Stimulated activated CD4-positive, alpha-beta T cell treated with anti-CD3 and anti-CD28 coated beads, Interleukin-4, amount 100 ng/mL, for 48 hours (primary cell): ENCODE measurements at places on chromosomes 12 and 14.

GRCh38 chr12:79128956-79129355 lies 264.4 kb downstream of the SYT1 start:
- DNase-seq, result no peak

DNA sequence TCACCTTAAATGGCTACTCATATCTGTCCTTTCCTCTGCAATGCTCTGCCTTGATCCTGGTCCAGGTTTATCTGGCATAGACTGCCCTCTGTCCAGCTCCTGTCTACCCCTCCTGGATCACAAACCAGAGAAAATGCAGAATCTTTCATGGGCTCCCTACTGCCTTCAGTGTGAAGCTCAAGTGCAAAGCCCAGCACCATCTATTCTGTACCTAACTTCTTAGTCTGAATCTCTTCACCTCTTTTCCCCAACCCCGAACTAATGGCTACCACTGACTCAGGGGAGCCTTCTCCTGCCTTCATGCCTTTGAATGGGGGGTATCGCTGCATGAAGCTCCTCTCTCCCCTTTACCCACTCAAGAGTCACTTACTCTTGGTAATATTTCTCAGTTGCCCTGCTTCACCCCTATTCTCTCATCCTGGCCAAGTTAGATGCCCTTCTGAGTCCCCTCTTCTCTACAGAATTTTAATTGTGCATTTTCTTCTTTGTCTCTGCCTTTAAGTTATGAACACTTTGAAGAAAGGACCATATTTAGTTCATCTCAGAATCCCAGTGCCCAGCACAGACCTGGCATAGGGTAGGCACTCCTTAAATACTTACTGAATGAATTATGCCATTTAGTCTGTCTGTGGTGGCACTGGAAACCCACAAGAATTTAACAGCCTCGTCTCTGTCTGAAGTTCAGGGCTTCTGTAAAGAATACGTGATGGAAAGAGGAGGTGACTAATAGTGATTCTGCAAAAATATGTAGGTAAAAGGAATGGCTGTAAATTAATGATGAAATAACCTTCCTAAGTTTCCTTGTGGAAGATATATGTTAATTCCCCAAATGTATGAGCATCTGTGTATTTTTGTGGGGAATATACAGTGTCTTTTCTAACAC lies 191.3 kb upstream of the AMIGO2 start:
- no peak for DNase-seq

DNA sequence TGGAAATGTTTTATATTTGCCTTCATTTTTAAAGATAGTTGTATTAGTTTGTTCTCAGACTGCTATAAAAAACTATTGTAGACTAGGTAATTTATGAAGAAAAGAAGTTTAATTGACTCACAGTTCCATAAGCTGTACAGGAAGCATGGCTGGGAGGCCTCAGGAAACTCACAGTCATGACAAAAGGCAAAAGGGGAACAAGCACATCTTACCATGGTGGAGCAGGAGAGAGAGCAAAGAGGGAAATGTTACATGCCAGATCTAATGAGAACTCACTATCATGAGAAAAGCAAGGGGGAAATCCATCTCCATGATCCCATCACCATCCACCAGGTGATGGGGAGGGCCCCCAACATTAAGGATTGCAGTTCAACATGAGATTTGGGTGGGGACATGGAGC lies 35.5 kb upstream of the UNC79 start:
- DNase-seq, result no peak

- no peak for DNase-seq
These were observed 18.2 kb upstream of the ITGA5 start for GRCh38 chr12:54437243-54437642.

- DNase-seq, result no peak
These were observed 38.3 kb downstream of the YLPM1 start for GRCh38 chr14:74801396-74801795.

DNA sequence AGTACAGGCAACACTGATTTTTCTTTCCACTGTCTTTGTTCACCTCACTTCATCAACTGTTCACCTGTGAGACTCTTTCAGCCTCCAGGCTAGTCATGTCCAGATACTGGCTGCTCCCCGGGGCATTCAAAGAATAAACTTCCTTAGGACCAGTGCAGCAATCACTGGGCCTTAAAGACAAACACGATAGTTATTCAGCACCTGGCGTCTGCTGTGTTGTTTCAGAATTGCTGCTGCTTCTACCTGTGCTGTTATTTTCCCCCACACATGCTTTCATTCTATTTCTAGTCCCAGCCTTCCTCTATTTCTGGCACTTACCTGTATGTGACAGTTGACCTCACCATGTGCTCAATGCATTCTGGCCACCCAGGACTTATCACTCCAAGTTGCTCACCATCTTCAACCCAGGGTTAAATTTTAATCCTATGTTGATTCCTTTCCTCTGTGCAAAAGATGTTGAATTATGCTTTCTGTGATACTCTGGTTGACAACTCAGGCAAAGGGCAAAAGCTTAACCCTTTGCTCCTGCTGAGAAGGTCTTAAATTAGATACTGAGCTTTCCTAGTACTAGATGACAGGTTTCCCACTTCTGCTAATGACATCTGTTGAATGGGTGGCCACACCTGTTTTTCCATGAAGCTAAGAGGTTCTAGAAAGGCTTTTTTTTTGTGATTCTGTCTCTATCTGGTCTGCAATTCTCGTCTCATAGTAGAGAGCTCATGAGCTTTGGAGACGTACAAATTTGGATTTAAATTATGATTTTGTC lies 41.4 kb downstream of the PTPRQ start:
- DNase-seq, result no peak

DNA sequence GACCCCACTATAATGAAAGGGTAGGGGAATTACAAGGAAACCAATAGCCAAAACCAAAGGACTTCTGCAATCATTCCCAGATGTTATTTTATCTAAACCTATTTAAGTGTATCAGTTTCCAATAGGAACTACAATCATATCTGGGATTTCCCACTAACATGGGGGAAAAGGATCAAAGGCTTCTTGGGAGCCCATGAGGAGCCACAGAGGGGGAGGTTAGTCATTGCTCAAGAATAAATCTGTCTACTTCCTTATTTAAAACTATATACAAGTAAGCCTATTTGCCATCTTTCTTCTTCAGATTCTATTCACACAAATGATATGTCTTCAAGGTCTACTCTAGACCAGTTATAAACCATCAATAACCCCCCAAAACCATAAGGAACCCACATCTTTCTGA lies 33.1 kb downstream of the FGD6 start:
- DNase-seq, result no peak

- DNase-seq, result no peak
These were observed 22.1 kb downstream of the PACS2 start for GRCh38 chr14:105336477-105337287.

DNA sequence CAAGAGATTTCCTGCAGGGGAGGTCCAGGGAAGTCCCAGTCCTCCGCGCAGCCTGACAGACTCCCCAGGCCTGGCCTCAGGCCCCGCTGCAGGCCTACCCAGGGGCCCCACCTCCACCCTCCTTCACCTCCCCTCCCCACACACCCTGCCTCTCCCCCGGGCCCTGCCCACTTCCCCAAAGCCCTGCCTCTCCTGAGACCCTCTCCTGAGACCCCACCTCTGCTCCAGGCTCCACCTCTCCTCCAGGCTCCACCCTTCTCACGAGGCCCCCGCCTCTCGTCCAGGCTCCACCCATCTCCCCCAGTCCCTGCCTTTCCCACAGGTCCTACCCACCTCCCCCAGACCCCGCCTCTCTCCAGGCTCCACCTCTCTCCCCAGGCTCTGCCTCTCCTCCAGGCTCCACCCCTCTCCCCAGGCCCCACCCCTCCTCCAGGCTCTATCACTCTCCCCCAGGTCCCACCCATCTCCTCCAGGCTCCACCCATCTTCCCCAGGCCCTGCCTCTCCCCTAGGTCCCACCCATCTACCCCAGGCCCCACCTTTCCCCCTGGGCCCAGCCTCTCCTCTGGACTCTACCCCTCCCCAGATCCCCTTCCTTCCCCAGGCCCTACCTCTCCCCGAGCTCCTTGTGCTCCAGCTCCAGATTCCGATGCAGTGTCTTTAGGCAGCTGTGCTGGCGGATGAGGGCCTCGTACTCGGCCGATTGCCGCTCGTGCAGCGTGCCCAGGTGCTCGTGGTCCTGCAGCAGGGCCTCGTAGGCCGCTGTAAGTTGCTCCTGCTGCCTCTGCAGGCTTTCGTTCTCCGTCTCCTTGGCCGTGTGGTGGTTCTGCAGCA lies 58.8 kb upstream of the GPR68 start:
- DNase-seq, result peak; percentile 91

- no peak for DNase-seq
These were observed 897.8 kb downstream of the LRFN5 start for GRCh38 chr14:42504433-42504832.

DNA sequence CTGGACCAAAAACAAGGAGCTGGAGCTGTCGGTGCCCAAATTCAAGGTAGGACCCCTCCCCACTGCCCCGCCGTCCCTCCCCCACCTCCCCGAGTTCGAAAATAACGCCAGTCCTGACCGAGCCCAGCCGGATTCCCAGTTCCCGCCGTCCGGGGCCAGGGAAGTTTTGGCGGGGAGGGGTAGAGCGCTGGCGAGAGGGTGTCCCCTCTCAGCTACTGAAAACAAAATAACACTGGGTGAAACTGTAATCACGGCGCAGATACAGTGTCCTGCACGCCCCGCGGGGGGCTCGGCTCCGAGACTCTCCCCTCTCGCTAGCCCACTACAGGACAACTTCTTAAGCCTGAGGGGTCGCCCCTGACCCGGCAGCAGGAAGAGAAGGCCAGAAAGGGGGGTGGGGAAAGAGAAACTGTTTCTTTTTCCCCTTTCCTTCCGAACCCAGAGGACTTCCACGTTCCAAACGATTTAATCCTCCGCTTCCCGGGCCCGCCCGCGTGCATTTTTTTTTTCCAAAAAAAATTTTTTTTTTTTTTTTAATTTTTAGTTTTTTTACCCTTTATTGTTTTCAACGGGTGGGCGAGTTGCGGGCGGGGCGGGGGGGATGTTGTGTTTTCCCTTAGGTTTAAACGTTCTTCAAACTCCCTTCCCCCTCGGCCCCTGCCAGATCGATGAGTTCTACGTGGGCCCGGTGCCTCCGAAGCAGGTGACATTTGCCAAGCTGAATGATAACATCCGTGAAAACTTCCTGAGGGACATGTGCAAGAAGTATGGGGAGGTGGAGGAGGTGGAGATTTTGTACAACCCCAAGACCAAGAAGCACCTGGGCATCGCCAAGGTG lies 1.6 kb downstream of the SETD1B start:
- DNase-seq, result no peak

DNA sequence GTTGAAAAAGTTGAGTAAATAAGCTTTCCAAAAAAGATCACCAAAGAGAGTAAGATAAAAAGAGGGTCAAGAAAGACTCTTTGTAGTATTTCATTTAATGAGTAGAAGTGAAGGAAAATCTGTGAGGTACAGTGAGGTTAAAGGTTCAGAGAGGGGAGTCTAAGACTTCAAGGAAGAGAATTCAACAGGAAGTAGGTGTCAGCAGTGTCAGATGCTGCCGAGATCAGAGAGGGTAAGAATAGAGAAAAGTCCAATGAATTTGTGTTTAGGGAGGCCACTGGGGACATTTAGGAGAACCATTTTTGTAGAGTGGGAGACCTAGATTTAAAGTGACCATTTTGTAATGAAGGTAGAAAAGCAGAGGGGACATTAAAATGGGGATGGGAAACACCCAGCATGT lies 71.6 kb upstream of the KRAS start:
- DNase-seq, result no peak

GRCh38 chr14:92093320-92093719 lies 13.1 kb downstream of the ATXN3 start:
- DNase-seq, result no peak

- no peak for DNase-seq
These were observed 40.4 kb downstream of the SLC38A4 start for GRCh38 chr12:46785382-46785781.

- no peak for DNase-seq
These were observed 232.9 kb downstream of the SPTSSA start for GRCh38 chr14:34229140-34229539.

DNA sequence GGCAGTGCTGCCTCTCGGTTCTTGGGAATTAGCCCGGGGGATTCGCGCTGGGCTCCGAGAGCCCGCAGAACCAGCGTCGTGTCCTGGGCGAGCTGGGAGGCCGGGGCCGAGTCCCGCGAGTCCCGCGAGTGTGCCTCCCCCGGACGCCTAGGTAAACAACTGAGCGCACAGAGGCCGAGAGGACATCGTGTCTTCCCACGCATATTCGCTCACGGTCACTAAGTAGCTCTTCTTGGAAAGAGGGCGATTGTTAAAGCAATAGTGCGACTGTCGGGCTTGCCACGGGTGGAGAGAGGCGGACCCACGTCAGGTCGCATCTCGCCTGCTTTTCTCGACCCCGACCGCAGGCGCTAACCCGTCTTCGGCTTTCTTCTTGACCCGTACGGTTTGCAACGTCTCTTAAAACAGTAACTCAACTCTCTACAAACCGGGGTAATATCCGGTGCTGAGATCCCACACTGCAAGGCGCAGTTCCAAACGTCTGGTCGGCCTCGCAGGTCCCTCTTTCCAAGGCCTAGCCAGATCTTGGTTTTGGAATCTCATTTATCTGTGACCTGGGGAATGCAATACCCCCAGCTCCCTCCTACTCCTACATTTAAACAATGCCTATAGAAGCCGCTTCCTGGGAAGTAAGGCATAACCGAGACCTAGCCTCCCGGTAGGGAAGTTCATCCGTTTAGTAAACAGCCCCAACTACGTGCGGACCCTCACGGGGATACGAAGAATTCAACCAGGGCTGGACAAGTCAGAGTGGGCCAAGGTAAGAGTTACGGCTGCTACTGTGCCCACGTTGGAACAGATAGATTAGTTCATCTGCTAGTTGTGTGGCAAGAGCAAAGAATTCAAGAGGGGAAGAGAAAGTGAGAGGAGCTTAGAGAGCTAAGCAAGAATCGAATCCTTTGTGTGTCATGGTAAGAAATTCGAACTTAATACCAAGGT lies 736 bp upstream of the PHLDA1 start:
- DNase-seq, result peak; percentile 28

GRCh38 chr12:103269946-103270345 lies 225.8 kb downstream of the C12orf42 start:
- DNase-seq, result no peak

DNA sequence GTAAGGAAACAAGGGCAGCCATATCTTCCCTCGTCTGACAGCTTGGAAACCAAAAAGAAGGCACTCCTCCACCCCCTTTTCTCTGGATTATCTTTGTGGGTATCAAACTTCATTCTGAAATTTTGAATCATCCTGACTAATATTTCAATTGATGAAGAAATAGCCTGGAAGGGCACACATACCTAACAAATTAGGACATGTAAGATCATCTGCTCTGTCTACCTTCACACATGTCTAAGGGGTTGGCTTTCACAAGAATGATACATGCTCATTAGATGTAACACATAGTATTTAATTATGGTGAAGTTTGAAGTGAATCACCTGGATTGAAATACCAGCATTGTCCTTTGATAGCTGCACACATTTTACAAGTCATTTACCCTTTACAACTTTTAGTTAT lies 348.1 kb upstream of the RPL10L start:
- no peak for DNase-seq
